ENCODE measurements at places on chromosomes 2 and 18.

- no peak for DNase-seq
These were observed 132.2 kb upstream of the ITGB6 start for GRCh38 chr2:160332318-160332717.

DNA sequence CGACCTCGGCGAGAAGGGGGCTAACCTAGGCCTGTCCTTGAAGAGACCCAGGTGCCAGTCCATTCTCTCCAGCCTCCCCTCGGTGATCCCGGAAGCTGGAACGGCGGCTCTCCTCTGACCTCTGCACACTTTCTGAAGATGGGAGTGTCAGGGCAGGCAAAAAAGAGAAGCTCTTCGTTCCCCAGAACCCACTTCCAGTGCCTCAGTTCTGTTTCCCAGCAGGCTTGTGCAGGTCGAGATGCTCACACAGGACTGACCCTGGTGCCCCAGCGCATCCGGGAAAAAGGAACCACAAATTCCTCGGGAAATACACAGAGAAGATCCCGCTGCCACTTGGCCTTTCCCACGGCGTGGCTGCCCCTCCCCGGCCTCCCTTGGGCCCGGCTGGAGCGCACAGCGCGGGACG is 681 bp upstream of the PTPN18 start:
- no peak for DNase-seq

- no peak for DNase-seq
These were observed 21.7 kb upstream of the CTAGE1 start for GRCh38 chr18:22439447-22439846.

DNA sequence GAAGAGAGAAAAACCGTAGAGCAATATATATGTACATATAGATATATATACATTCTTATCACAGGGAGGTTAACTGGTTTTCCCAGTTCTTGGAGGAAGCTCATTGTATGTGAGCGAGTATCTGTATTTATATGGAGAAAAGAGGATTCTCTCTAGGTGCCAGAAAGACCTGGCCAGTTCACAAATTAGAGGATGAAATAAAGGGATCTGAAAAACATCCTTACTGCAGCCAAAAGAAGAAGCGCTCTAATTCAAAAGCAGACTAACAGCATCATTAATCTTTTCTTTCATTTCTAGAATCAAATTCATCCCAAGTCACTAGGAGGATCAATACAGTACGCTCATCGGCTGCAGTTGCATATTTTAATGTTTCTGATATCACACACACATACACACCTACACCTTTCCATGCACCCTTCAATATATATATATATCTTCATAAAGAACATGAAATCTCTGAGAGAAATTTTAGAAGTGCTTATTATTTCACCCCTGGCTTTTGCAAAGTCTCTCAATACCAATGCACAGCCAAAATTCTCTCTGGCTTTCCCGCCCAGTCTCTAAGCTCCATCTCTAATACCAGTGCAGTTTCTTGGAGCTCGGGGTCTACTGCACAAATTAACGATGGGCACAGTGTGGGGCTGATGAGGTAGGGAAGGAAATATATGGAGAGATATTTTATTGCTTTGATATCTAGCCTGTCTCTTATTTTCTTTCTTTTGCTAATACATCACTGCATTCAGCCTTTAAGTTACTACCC is 731 bp downstream of the NRXN1 start:
- DNase-seq, result no peak

GRCh38 chr2:54115284-54116137 is at the start of gene ACYP2:
TSS of gene ACYP2 (plus strand) at chr2:54115615.
- DNase-seq, result peak; percentile 87

DNA sequence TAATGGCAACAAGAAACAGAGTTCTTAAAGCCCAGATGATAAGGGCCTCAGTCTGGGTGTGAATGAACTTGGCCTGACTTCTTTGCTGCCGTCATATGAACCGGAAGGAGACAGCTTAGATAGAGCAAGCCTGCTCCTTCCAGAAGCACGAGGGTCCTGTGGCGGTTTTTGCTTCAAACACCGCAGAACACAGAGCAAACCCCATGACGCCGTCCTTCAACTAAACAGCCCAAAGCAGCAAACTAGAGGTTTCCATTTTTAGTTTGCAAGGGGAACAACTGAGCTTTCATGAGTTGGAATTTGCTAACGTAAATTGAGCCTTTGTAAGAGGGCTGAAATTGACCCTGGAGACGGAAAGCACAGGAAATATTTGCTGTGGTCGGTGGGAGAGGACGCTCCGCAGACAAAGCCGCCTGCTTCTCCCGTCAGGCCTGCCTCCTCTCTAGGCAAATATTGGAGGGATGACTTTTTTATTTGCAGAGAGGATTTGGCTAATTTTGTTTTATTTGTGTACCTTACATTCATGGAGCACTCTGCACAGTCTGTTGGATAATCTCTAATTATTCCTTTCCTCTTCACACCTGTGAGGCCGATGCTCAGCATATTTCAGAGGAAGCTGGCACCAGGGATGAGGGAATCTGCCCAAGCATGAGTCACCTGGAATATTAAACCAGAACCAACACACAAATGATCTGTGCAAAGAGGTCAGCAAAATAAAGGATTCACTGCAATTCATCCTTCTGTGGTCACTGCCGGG is 134.0 kb upstream of the NCK2 start:
- no peak for DNase-seq

DNA sequence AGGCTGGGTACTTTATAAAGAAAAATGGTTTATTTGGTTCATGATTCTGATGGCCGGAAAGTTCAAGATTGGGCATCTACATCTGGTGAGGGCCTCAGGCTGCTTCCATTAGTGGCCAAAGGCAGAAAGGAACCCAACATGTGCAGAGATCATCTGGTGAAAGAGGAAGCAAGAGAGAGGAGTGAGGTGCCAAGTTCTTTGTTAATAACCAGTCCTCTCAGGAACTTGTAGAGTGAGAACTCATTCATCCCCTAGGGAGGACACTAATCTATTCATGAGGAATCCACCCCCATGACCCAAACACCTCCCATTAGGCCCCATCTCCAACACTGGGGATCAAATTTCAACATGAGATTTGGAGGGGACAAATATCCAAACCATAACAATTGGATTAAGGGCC is 17.8 kb upstream of the SERPINE2 start:
- DNase-seq, result no peak

DNA sequence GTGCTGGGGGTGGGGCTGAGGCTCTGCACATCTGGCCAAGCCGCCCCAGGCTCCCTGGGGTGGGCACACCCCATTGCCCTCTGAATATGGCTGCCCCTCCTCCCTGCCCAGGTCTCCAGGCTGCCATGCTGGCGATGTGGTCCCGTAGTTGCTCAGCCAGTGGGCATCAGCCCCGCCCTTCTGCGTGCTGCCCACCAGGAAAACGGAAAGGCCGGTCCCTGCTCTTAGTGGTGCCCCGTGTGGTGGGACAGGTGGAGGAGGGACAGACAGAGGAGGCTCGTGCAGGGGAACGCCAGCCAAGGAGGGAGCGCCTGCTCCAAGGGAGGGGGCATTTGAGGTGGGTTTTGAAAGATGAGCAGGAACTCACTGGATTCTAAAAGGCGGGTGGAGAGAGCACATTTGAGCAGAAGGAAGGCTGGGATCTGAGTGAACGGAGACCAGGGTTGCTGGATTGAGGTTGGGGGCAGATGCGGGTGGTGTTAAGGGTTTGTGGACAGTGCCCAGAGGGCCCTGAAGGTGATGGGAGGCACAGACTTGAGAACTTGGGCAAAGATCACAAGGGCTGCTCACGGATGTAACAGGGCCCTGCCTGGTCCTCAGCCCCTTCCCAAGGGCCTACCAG is 6.7 kb upstream of the B3GNT7 start:
- DNase-seq, result no peak

DNA sequence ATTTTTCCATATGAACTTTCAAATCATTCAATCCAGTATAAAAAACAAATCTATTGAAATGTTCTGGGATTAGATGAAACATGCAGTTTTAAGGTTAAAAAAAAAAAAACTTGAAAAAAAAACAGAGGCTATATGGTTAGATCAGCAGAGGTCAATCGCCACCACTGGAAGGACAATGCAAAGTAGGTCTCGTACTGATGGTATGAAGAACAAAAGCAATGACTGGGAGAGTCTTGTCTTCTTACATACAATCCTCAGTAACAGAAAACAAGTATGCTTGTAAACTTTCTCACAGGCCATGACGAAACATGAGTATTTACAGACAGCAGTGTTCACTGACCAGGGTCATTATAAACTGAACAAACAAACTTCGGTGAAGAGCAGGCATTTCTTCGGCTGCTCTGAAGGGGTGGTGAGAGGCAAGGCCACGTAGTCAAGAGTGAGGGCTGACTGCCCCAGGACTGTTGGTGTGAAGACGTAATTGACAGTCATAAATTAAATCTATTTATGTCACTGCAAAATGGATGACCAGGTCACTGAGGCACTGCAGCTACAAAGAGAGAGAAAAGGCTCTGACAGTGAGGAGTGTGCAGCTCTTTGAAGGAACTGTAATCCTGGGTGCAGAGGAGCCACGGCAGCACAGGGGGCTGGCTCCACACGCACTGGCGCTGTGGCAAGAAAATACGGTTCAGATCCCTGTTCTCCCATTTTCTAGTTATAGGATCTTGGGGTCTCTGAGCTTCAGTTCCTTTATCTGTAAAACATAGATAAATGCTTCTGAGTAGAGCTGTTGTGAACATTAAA is 60.0 kb downstream of the NXPH2 start:
- DNase-seq, result no peak

DNA sequence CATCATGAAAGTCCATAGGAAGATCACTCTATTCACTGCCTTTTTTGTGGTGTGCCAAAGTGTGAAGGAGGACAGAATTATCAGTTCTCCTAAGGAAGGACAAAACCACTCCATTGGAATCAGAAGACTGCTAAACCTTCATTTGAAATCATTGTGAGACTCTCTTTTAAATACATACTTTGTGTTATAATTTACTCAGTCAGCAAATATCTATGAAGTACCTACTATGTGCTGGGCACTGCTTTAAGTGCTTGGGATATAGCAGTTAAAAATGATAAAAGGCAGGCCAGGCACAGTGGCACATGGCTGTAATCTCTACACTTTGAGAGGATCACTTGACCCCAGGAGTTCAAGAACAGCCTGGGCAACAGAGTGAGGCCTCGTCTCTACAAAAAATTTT is 692.3 kb downstream of the DSC3 start:
- DNase-seq, result no peak

DNA sequence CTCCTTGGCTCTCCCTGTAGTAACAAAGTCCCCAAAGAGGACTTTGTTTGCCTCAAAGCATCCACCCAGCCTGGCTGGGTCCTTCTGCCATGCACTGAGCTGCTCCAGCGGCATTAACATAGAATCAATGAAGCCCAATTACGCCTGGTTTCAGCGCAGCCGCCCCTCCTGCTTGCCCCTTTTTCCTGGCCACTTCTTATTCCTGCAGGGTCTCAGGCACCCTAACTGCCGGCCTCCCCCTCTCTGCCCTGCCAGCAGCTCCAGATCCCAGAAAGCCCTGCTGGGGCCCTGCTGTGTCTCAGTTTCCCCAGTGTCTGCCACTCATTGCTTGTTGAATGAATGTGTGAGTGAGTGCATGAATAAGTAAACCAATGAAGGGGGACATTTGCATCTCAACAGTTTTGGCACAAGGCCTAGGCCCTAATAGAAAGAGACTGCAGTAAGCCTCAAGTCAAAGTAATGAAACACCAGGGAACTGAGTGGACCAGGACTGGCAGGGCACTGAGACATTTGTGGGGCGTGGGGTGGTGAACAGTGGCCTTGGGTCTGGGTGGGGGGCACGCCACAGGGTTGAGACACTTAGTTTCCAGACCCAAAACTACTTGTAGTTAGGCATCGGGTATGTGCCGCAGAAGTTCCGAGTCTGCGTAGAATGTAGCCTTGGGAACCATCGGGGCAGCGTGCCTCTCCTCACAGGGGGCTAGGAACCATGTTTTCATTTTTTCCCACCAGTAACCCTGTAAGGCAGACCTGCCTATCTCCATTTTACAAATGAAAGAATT is 60.6 kb downstream of the SMAD7 start:
- DNase-seq, result no peak

DNA sequence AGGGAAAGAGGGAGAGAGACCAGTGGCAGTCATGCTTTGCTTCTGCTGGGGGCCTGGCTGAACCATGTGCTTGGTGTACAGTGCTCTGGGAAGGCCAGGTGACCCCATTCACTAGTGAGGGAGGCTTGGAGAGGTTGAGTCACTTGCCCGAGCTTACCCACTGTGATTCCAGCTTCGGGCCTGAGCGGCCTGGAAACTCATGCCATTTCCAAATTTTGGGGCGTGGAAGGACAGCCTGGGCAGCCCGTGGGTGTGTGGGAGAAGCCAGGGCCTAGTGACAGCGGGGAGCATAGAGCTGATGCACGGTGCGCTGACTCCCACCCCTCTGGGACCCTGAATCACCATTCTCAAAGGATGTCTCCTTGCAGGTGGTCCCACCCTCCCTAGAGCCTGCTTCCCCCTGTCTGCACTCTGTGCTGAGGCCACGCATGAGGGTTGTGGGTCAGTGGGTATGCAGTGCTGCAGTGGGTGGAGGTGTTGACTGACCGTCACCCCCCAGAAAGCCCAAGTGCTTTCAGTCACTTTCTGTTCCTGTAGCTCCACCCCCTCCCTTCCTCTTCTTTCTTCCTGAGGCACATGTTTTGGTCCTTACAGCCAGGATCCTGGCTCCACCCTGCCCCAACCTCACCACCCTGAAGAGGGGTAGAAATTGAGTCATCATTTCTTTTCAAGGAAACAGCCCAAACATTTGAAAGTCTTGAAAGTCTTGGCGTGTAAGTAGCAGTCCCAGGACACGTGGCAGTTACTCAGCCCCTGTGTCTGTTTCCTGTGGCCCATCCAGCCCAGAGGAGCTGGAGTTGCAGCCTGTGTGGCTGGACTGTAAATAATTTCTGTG is 69.3 kb upstream of the MCFD2 start:
- DNase-seq, result peak; percentile 17

DNA sequence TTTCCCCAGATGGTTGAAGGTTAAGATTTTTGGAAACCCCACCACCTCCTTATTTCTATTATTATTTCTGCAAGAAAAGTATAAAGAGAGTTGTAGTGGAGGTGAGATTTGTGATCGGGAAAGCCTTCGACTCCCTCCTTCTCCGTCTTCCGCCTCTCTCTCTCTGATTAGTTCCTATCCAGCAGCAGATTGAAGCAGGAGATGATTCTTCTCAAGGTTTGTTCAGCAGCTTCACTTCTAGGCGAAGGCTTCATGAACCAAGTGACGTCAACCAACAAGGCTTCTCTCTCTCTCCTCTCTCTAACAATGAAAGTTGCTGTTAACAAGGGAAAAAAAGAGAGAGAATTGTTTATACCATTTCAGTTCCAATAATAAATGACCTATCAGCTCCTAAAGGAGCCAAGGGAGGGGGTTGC is at the start of gene BAZ2B:
TSS of gene BAZ2B (minus strand) at position 263 of the 416 bp plus-strand sequence. CDS start 137,829 bp downstream, outside the sequence.
- no peak for DNase-seq

DNA sequence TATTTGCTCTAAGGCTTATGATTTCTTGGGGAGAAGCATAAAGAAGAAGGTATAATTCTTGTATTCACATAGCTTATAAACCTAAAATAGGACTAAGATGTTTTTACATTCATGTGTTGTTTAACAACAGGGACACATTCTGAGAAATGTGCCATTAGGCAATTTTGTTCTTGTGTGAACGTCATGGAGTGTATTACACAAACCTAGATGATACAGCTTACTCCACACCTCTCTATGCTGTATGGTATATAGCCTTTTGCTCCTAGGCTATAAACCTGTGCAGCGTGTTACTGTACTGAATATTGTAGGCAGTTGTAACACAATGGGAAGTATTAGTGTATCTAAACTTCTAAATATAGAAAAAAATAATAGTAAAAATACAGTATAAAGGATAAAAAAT is 92.1 kb downstream of the PHLPP1 start:
- no peak for DNase-seq

- no peak for DNase-seq
These were observed 12.0 kb downstream of the ONECUT2 start for GRCh38 chr18:57447154-57447621.
